ENCODE measurements at places on chromosomes 7 and 10.
A peak's percentile ranks its signal among the peaks of the same experiment; 100 is the strongest.

DNA sequence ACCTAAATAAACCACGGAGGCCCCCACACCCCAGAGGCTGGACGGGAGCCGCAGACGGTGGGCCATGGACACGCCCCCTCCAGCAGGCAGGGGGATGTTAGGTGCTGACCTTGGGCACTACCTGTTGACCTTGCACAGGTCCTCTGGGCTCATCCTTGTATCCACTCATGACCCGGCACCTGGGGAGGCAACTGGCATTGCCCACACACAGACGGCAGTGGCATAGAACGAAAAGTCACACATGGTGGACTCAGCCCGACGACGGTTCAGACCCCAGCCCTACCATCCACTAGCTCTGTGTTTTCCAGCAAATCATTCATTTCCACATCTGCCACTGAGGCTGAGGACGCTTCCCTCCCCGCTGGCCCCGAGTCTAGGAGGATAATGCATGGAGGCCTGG, 247.7 kb upstream of the PPP2R2D start:
- no peak for DNase-seq

GRCh38 chr7:51633596-51633995, 317.0 kb upstream of the COBL start:
- peak; percentile 58 for DNase-seq

GRCh38 chr7:74586258-74587175, 71.0 kb upstream of the GTF2I start:
- no peak for DNase-seq

- no peak for DNase-seq
Measured at GRCh38 chr10:78817361-78817760, 251.4 kb upstream of the ZMIZ1 start.

DNA sequence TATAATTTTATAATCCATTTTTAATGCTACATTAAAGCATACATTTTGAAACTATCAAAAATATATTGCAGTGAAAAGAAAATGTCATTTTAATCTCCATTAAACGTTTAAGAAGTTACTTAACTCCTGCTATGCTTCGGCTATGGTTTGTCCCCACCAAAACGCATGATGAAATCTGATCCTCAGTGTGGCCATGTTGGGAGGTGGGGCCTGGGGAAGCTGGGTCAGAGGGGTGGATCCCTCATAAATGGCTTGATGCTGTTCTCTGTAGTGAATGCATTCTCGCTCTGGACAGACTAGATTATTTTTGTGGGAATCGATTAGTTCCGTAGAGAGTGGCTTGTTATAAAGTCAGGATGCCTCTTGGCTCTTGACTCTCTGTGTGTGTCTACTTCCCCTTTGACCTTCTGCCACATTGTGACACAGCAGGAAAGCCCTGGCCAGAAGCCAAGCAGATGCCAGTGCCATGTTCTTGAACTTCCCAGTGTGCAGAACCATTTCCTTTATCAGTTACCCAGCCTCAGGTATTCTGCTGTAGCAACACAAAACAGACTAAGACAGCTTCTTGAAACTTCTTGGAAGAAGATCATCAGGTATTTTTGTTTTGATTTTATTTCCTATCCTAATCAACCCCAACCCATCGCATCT, 77.8 kb downstream of the TCERG1L start:
- no peak for DNase-seq

GRCh38 chr7:25385506-25386136, 157.3 kb upstream of the NPVF start:
- no peak for DNase-seq

DNA sequence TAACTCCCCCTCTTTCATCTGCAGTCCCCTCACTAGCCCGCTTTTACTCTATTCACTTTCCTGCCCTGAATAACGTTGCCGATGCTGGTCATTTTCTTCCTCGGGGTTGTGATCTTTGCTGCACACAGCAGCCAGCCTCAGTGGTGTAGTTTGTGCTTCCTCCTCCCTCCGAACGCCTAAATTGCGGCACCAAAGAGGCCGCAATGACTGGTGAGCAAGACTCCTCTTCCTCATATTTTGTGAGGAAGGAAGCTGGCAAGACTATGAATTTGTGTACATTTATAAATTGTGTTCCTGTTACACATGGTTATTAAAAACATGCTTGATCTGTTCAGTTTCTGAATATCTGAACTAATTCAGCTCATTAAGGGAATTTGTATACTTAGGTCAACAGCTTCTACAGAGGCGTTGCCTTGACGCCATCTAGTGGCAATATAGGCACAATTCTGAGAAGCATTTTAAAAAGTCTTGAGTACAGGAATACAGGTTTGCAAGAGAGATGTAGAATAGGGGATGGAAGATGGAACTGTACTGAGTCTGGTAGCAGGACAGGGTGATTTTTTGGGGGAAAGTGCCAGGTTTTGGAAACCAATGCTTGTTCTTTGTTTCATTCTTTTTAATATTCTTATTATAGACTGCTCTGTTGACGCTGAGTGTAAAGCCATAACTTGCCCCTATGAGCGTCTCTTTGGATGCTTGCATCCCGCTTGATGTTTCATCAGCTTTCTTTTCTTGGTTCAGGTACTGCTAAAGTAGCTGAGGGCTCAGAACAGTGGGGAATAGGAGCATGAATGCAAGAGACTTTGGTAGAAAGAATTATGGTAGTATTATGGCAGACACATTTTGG, 4.1 kb upstream of the TAS2R5 start:
- peak; percentile 63 for DNase-seq

GRCh38 chr7:150722431-150722931, 6.1 kb downstream of the GIMAP1 start:
- no peak for DNase-seq

- no peak for DNase-seq
Measured at GRCh38 chr7:88888684-88889083, 93.1 kb upstream of the TEX47 start.

- DNase-seq: peak; percentile 38
Measured at GRCh38 chr10:79069325-79070080, 737 bp downstream of the ZMIZ1 start.

- no peak for DNase-seq
Measured at GRCh38 chr10:53135213-53135896, 362.8 kb upstream of the MBL2 start.

GRCh38 chr7:145105561-145105960, 269.7 kb upstream of the TPK1 start:
- no peak for DNase-seq

- no peak for DNase-seq
Measured at GRCh38 chr7:128731184-128731583, 8.0 kb upstream of the CALU start.

DNA sequence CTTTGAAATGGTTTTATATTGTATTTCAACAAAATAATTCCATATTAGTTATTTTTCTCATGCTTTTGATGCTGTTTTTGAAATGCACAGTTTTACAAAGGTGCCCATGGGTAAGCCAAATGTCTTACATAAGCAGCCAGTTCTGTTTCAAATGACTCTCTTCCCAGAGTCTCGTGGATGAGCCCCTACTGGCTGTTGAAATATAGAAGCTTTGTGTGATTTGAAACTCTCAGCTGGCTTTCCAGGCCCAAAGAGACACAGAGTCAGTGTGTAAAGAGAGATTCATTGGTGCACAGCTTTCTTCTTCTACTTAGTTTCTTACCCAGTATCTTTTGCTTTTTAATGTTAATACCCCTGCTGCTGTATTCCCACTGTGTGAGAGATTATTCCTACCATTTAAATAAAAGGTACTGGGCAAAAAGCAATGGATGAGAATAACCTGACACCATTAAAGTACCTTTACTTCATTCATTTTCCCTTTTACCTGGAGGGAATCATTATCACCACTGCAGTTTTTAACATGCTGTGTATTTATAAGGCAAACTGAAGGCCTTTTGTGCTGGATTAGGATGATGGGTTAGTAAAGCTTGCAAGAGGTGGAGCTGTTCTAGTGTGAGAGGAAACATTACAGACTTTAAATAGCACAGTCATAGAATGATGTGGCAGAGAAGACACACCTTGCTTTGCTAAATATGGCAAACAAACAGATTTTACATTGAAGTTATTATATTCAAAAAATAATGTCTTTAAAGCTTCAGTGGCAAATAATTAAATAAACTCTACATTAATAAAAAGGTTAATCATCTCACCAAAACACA, 415.1 kb downstream of the THSD7A start:
- DNase-seq: no peak

DNA sequence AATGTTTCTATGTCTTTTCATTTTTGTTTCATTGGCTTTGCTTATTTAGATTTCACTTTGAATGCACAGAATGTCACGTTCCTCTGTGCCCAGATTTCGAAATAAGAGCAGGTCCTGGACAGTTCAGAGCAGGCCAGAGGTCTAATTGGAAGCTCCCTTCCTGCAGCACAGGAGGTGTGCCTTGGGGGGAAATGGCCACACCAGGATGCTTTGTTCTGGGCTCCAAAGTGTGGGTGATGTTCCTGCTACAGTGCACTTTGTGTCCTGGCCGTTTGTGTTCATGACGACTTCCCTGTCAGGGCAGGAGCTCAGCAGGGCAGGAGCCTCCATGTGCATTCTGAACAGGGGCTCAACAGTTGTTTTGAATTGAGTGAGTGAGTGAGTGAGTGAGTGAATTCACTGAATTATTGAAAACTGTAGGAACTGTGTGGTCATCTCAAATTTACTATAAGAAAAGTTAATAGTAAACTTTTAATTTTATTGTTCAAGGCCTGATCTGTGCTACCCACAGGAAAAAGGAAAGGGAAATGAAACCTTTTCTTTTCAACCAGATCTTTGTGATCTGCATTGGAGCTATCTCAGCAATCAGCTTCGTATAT, 109.5 kb upstream of the GJD4 start:
- DNase-seq: peak; percentile 5

DNA sequence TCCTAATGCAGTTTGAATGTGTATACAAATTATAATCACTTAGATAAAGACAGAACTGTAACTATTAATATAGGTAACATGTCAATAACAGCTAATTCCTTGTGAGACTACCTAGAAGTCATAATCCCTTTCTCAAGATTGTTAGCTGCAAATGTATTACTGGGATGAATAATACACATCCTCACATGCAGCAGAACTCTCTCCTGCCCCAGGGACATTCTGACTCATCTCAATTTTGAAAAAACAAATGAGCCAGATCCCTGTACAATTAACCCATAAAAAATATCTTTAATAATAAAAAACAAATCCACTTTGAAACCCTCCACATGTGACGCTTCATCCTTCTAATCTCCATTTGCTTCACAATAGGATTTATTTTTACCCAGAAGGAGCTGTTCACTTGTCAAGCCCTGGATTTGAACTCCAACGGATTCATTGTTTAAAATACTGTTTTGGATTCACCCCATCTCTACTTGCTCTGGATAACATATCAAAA, 428.4 kb upstream of the TEX47 start:
- DNase-seq: no peak

- DNase-seq: no peak
Measured at GRCh38 chr7:116027786-116028185, 2.8 kb downstream of the TFEC start.

DNA sequence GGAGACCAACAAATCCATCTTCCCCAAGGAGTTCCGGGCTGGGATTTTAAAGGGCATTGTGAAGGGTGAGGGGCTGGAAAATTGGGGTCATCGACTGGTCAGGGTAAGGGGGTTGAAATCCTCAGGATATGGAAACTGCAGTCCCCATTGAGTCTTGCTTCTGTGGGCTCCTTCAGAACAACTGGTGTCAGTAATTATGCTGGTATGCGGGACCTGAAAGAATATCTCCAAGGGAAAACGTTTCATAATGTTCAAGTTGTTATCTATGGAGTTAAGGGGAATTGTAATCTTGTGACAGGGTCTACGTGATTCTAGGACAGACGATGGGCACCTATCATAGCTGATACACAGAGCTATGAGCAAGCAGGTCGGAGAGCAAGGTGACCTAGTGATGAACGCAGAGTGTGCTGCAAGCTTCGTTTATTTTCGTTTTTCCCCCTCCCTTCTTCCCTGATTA, 494 bp upstream of the RHBDD2 start:
- no peak for DNase-seq

DNA sequence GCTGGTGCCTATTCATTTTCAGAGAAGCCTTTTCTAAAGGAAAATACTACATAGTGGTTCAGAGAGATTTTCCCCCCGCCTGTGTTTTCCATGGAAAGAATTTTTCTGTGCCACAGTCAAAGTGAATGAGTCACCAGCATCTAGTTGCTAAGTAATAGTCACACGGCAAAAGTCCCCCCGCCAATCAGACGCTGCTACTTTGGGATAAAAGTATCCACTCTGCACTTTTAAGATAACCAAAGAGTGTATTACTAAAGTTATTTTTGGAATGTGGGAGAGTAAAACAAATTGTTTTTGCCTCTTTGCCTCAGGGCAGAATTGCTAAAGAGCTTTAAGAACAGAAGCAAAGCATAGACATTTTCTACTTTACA, 23.5 kb downstream of the ABLIM1 start:
- peak; percentile 92 for DNase-seq

- peak; percentile 94 for DNase-seq
Measured at GRCh38 chr7:43302211-43302711, 189.8 kb downstream of the HECW1 start.

DNA sequence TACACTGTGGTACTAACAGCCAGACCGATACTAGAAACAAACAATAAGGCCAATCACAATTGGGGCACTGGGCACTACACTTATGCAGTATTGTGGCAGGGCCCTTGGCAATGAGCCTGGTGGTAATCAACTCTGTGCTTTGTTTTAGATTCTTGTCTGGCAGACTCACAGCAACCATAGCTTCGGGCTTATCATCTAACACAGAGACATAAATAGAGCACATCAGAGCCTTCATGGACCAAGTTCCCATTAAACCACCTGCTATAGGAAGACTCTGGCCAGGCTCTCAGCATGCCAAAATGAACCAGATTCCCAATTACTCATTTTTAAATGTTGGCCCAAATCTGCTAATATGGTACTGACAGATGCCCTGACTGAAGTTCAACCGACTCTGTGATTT, 218.6 kb downstream of the DGKI start:
- DNase-seq: no peak

GRCh38 chr7:142876236-142876960, 9.1 kb downstream of the TRPV6 start:
- no peak for DNase-seq

- no peak for DNase-seq
Measured at GRCh38 chr7:155638366-155638765, 6.1 kb upstream of the RBM33 start.

GRCh38 chr10:70055550-70055949, 2.9 kb downstream of the MACROH2A2 start:
- no peak for DNase-seq

DNA sequence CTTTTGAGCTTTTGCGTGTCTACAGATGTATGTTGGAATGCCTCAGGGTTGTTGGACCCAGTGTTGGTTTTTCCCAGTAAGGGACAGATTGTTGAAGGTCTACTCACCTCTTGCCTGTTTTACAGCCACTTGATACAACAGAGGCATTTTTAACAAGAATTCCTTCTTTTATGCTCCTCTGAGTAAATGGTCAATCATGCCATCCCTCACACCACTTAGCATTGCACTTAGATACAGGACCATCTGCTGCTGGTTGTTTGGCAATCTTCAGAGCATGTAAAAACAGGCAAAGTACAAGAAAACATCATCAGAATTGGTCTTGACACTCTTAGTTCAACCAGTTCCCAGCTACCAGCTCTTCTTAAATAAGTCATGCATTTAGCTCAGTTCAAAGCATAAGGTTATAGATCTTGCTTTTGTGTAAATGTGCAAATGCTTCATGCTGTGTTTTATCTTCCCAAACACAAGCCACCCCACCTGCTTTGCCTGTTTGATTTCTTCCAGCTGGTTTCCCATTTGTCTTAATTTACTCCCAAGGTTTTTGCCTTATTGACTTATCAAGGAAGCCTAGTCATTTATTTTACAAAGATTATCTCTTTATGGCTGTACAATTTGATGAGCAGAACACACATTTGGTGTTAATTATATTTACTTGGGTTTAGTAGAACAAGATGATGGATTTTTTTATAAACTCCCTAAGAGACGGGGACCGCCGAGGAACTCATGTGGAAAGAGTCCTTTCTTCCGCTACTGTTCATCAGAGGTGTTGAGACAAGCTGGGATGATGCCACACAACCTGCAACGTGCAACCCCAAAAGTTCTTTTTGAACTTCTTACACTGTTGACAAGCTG, 136.6 kb downstream of the AHR start:
- DNase-seq: no peak

Measured in astrocyte of the spinal cord (primary cell).